Naive thymus-derived CD4-positive, alpha-beta T cell (primary cell): ENCODE measurements at places on chromosomes 1 and 21. TPM values are rescaled to one million over a fixed set of nuclear protein-coding genes. Genes with fewer than 3 reads are reported as not detected.

DNA sequence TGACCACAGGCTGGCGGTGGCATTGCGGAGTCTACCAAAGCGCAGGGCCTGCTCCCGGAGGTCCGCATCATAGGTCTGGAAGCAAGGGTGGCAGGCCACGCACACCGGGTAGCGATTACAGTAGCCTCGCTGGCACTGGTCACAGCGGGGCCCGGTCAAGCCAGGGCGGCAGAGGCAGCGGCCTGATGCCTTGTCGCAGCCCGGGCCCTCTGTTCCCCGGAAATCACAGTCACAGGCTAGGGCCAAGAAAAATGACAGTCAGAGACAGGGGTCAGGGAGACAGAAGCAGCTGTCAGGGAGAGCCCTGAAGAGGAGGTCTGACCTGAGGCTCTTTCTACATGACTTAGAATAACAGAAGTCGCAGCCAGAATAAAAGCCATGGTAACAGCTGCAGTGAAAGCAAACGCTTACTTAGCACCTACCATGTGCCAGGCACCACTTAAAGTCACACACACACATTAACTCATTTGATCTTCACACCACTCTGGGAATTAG is 26.4 kb downstream of the LAMB3 start:
- DNase-seq: no peak

- no peak for DNase-seq
These were observed 4.8 kb upstream of the CRYBG2 start for GRCh38 chr1:26358411-26359384.

GRCh38 chr1:90544356-90544755 is 172.7 kb downstream of the BARHL2 start:
- no peak for DNase-seq

DNA sequence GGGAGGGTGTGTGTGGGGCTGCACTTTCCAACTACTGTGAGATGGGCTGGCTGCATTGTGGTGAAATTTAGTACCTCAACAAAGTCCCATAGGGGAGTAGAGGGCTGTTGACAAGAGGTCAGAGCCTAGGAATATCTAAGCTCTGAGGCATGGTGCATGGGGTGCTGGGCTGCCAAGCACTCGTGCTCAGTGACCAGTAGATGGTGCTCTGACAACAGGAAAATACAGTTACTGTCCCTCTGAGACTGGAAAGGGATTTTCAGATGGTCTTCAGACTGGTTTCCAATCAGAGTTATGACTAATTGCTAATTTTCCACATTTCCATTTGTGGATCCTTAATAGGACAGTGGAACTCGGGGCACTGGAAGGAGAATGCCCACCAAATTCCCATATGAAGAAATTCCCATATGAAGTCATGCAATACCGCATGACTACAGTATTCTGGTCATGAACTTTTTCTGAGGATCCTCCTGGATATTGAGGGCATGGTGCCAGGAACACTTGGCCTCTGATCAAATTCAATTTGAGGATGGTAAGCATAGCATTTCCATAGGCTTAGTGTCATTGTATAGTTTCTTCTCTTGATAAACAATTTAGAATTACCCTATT is 4.1 kb upstream of the CACNA1E start:
- peak; percentile 40 for DNase-seq

- DNase-seq: no peak
These were observed 117.2 kb downstream of the DMRTB1 start for GRCh38 chr1:53576381-53576801.

DNA sequence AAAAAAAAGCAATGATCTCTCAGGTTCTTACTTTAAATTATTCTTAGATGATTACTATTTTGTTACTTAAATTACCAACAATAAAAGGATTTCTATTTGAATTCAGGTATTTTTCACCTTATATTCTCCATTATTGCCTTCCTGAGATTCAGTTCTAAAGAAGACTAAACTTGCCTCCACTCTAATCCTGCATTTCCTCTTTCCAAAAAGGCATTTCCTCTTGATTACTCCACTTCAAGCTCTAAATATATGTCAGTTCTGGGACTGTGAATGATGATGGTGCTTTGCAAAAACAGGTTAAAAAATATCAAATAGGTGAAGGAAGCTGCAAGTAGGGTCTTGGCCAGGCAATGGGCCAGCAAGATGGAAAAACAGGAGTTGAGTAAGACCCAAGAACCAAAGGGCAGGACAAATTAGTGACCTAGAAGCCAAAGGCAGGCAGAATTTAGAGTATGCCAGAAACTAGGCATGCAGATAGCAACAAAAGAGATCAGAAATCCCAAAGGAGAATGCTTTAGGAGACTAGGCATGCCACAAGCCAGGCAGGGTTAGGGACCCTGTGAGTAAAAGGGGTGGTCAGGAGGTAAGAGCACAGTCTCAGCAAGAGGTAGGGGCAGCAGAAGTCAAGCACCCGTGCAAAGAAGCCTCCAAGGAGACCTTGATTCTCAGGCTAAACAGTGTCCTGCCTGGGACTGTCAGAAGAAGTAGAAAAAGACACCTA is 11.3 kb upstream of the DIPK1A start:
- DNase-seq: no peak

The NR1I3 gene
- polyA plus RNA-seq: not detected

The ZFP69B gene
- polyA plus RNA-seq: 3.6 TPM

The MX2 gene
- polyA plus RNA-seq: 46.7 TPM

The JAM2 gene
- polyA plus RNA-seq: 0.06 TPM

The ATXN7L2 gene
- 15.2 TPM for polyA plus RNA-seq

The MLLT11 gene
- 4.8 TPM for polyA plus RNA-seq

The TLCD4 gene
- polyA plus RNA-seq: not detected

The FOXO6 gene
- not detected for polyA plus RNA-seq

The PRELP gene
- polyA plus RNA-seq: not detected
